ENCODE measurements at places on chromosomes 1 and 21.

GRCh38 chr1:214292322-214292721 lies 11.4 kb downstream of the SMYD2 start:
- DNase-seq, result no peak

GRCh38 chr1:65083263-65083896 lies 64.6 kb upstream of the AK4 start:
- no peak for DNase-seq

- no peak for DNase-seq
These were observed 11.6 kb upstream of the TNFSF18 start for GRCh38 chr1:173062150-173062938.

GRCh38 chr1:17957588-17958267 lies 149.9 kb upstream of the IGSF21 start:
- no peak for DNase-seq

- DNase-seq, result no peak
These were observed 7.5 kb upstream of the LAPTM5 start for GRCh38 chr1:30764939-30765555.

DNA sequence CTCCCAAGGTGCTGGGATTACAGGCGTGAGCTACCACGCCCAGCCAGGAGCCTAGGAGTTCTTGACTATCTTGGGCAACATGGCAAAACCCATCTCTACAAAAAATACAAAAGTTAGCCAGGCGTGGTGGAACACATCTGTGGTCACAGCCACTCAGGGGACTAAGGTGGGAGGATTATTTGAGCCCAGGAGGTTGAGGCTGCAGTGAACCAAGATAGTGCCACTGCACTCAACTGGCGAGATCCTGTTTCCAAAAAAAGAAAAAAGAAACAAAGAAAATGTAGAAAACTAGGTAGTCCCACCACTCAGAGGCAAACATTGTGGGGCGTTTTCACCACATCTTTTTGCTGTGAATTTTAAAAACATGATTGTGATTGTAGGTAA lies 141.3 kb downstream of the ZZZ3 start:
- DNase-seq, result no peak

GRCh38 chr21:37562920-37563640 lies 196.5 kb downstream of the DYRK1A start:
- peak; percentile 38 for DNase-seq

DNA sequence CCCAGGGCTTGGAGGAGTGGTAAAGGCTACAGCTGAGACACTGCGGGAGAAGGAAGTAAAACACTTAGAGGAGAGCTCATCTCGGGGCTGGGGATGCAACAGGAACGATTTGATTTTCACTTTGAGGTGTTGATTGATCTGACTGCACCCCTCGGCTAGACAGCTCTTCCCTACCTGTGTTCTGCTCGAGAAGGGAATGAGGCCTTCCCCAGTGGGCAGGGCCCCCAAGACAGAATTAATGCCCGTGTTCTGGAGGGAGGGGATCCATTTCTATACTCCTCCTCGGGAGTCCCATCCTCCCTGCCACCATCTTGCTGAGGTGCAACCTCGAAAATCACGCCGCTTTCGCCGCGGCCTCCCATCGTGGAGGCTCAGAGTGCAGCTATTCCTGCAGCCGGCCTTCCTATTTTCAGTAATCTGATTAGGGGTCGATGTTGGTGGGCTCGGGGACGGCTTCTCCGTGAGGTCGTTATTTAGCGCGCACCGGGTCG lies 2.4 kb downstream of the ATP2B4 start:
- DNase-seq, result peak; percentile 25

DNA sequence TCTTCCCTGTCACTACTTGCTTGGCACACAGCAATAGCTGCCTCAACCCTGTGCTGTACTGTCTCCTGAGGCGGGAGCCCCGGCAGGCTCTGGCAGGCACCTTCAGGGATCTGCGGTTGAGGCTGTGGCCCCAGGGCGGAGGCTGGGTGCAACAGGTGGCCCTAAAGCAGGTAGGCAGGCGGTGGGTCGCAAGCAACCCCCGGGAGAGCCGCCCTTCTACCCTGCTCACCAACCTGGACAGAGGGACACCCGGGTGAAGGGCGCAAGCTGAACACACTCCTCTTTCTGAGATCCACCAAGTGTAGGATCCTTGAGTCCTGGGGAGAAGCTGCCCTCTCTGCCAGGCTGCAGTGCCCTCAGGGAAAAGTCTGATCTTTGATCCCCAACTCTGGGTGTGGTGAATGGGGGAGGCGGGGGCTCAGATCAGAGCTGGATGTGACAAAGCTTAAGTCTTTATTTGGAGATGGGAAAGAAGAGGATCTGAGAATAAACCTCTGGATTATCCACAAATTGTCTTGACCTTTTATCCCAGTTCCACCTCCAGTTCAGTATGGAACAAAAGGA lies 1.2 kb downstream of the RXFP4 start:
- DNase-seq, result no peak

DNA sequence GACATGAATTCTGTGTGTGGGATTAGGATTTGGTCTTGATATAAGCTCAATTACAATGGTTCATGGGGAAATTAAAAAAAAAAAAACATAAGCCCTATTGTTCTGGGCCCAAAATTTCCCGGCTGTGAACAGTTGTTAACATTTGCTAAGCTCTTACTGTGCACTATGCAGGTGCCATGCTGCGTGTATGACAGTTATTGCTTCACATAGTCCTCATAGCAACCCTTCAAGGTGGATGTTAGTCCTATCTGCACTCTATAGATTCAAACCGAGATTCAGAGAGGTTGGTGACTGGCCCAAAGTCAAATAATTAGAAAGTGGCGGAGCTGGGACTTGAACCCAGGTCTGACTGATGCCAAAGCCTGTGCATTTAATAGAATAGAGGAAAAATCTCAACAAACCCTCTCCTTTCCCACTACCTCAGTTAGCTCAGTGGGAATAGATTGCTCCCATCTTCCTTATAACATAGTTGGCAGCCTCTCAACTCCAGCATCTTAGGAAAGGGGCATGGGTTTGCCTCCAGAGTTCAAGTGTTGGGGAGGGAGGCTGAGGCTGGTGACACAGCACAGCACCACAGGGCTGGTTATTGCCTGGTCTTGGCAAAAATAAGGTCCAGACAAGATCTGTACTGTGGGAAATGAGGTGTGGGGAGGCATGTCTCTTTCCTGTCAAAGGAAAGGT lies 55.0 kb upstream of the GCLM start:
- DNase-seq, result no peak

DNA sequence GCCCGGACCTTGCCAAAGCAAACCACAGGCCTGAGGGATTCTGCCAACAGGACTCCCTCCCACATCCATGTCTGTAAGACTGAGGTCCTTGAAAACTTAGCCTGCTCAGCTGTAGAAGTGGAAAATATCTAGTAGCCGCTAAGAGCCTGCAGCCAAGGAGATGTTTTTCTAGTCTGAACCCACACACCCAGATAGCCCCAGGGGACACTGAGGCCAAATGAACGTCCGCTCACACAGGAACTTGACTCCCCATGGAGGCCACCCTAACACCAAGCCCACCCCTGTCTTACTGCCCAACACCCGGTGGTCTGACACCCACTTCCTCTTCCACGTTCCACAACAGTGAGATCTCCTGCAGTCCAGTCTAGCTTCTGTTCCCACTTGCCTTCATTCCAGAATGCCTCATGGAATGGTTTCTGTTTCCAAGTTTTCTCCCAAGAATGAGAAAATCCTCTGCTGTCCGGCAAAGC lies 174.8 kb downstream of the PLPP3 start:
- DNase-seq, result no peak

DNA sequence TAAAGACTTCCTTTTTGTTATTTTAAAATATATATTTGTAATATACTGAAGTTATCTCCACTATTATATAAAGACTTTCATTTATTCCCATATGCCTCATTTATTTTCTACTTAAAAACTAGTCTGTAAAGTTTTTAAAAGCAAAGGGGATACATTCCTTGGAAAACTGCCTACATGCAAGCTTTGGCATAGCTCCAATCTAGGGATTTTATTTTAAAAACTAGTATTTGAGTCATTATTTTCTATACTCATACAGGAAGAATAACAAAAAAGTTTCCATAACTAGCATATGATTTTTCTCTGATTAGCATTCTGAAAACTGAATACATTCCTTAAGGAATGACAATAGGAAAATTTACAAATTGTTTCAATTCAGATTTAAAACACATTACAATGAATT lies 88.9 kb downstream of the COL24A1 start:
- DNase-seq, result no peak

- no peak for DNase-seq
These were observed 2.0 kb downstream of the SRSF4 start for GRCh38 chr1:29179641-29180184.

- no peak for DNase-seq
These were observed 54.8 kb downstream of the H3-3A start for GRCh38 chr1:226117330-226117729.

DNA sequence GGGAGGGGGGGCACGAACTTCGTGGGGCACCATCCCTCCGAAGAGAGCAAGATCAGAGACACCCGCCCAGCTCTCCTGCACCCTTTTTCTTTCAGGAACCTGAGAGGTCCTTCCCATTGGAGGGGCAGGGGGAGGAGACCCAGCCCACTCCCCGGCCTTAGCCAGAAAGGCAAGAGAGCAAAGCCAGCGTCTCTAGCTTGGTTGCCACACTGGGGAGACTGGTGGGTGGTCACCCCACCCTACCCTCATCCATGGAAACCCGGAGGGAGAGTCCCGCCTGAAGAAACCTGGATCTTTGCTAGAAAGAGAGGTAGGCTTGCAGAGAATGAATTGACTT lies 246 bp downstream of the ATP2B4 start:
- no peak for DNase-seq

DNA sequence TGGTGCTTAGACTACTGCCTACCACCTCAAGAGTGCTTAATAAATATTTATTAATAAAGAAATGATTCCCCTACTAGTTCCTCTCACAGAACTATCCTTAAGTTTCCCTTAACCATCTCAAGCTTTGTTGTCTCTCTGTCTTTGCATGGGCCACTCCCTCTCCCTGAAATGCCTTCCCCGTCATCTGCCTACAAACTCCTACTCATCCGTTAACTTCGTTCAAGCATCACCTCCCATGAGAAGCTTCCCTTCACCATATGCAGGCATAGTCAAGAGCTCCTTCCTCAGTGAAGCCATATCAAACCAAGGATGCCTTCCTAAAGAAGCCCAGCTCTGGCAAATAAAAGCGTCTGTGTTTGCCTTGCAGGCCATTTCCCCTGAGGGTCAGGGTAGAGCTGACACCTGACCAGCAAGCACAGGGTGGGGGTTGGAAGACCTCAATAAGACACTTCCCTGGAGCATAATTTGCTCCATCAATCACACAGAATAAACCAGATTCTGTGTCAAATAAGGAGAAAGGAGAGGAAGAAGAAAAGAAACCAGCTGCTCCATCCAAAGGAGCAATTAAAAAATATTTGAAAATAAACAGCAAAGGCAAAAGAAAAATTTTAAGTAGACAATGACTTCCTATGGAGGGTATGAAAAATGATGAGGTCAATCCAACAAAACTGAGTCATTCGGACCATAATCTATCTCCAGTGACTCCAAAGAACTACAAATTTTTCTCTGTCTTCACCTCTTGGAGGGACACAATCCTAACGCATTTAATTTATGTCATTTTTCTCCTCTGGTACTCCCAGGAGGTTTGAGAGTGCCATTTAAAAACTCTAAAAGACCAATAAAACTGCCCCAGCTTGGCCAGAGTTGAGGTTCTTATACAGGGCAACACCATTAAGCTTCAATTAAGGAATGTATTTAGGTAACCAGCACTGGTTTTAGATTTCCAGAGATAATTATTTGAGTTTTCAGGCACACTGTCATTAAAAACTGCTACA lies 303.6 kb downstream of the KCNH1 start:
- DNase-seq, result no peak

GRCh38 chr1:1937061-1937460 lies 18.0 kb upstream of the TMEM52 start:
- no peak for DNase-seq

DNA sequence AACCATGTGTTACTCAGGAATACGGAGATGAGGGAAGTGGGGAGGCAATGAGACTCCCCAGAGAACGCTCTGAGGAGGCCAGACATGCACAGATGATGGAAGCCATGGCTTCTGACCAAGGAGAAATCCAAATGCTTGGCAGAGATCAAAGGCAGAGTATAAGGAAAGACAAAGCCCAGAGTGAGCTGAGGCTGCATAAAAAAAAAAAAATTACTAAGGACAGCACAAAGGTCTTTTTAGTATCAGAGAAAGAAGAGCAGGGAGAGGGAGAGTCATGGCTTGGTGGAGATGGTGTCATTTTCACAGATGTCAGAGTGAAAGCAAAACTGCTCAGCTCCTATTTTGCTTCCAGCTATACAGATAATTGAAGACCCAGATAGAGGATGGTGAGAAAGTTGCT lies 8.1 kb upstream of the NCF2 start:
- no peak for DNase-seq

DNA sequence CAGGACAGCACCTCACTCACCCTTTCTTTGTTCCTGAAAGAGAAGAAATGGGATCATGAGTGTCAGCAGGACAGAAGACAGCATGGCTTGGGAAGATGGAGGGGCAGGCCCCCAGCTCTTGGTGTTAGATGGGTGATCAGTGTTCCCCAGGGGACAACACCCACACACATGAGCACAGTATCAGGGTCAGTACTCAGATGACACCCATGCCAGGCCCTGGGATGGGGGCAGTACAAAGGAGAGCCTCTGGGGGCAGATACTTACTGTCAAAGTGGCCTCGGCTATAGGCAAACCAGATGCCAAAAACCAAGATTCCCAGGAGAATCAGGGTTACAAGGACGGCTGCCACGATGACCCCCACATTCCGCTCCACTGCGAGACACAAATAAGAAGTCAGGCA lies 21.6 kb downstream of the F11R start:
- DNase-seq, result no peak

DNA sequence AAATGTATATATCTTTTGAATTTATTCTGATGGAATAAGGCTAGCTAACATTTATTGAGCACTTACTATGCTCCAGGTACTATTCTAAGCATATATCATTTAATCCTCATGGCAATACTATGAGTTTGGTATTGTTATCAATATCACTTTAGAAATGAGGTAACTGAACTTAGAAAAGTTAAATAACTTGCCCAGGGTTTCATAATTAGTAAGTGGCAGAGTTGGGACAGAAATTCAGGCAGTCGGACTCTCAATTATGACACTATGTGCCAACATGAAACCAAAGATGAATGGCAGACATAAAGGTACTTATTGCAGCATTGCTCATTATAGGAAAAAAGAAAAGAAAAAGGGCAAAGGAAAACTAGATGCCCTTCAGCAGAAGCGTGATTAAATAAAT lies 48.2 kb downstream of the RAB3GAP2 start:
- no peak for DNase-seq

DNA sequence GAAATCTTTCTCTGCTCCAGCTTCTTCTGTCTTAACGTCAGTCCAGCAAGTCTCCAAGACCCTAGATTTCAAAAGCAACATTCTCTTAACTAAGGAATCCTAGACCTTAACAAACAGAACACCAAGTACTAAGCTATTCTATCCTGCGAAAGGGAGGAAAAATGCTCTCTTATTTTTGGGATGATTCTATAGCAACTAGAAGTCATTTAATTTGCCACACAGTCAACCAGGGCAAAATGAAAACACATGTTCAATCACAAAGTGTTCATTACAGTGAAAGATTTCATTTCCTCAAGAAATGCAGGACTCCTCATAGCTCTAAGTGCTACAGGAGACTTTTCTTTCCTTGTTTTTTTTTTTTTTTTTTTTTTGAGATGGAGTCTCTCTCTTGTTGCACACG lies 36.2 kb upstream of the DOCK7 start:
- no peak for DNase-seq

GRCh38 chr1:46370214-46370633 lies 23.9 kb upstream of the FAAH start:
- no peak for DNase-seq

Measured in activated CD4-positive, alpha-beta T cell treated with anti-CD3 and anti-CD28 coated beads, Interleukin-2, amount 10 ng/mL, durations not matched to agents 7 days and 5 days (primary cell).